ENCODE measurements at places on chromosomes 5 and 9.

DNA sequence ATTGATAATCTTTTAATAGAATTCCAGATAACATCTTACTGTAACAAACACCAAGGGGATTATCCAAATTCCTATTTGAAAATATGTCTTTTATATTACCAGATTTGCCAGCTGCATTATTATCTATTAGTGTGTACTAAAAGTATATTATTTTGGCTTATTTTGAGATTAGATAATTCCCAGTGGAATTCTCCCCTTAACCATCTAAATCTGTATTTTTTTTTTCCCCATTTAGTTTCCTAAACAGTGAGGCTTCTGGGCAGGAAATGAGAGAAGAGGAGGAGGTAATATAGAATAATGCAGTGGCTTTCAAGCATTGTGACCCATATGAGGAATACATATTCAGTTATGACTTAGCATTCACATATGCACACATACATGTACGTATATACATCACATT is 53.5 kb upstream of the ABL1 start:
- DNase-seq: no peak

DNA sequence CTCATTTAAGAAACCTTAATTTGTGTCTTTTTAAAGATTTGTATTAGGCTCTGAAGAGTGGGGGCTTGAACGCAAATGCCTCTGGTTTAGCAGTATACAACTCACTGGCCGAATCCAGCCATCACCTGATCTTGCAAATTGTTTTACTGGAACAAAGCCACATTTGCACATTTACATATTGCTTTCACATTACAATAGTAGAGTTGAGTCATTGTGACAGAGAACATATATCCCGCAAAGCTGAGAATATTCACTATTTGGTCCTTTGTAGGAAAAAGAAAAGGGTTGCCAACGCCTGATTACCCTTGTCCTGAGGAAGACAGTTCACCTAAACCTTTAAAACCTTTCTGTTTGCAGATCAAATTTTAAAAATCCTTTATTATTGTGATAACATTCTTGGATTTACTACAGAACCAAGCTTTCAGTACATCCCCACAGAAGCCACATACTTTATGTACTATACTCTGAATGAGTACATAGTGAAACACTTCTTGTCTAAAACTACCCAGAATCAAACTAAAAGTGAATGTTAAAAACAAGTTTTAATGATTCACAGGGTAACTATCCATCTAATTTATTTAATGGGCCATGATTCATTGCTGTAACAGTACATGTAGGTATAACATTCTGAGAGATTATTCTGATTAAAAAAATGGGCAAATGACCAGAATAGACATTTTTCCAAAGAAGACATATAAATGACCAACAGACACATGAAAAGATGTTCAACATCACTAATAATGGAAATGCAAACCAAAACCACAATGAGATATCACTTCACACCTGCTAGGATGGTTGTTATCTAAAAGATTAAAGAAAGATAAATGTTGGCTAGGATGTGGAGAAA is 161.0 kb downstream of the SLC25A46 start:
- DNase-seq: no peak

DNA sequence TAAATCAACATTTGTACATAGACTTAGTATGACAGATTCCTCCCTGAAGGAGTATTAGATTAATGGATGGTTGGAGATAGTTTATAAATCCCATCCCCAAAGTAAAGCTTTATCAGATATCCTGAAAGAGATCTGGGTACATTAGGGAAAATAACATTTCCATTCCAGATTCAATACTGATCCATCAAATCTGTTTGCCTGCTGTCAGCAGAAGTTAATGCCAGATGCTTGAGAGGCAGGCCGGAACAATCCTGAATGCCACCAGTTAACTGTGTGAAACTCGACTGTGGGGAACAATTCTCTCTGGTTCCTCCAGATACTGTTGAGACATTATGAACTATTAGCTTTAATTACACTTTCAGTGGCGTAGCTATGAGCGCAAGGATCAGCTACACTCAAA is 1166.8 kb downstream of the MAT2B start:
- DNase-seq: no peak

DNA sequence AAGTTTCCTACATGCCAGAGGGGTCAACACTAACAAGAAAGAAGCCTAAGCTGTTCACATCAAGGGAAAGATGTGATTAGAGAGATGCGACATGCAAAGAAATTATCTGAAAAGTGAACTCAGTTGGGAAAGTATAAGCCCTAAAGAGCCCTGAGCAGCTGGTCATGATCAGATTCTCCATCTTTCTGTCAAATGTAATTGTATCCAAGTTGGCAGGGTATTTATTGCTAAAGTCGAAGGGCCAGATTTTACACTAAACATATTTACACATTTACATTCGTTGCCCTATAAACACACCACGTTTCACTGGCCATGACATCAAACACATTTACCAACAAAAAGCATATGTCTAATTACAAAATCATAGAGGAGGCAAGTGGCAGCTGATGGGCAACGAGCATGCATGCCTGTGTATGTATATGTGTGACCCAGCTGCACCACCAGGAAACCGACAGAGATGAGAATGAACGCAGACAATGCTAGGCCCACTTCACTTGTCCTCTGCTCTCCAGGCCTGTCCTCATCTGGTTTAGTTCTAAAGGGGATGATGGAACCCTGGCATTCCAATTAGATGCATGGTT is 6.3 kb downstream of the FOXD1 start:
- DNase-seq: no peak

DNA sequence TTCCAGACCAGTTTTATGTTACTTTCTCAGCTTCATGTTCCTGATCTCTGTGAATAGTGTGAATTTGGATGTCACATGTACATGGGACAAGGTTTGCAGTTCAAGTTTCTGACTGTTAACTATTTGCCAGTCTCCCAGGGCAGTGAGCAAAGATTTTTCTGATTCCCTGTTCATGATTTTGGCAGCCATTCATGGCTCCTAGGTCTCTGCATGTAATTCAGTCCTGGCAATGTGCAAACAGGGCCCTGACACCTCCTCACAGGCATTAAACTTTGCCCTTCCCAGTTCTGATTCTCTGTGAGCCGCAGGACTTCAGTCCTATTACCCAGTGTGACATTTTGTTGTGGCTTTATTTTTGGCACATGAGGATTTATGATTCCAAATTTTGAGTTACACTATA is 349.7 kb downstream of the ARRDC3 start:
- no peak for DNase-seq

- no peak for DNase-seq
Observed at GRCh38 chr9:81193362-81194339, 495.7 kb downstream of the TLE1 start.

DNA sequence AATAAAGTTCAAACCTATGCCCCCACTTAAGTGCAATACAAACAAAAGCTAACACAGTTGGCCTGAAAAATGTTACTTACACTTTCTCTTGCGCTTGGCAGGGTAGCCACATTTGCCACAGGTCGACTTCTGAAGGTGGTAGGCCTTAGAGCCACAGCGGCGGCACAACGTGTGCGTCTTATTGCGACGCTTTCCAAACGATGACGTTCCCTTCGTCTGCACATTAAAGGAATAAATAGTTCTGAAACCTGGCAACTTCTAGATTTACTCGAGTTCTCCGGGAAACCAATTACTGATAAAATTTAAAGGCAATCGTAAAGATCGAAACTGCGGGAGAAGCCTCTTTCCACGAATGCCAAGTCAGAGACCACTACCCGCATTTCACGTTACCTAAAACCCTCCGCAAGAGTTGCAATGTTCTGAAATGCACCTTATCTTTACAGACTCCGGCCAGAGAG is 602 bp downstream of the RPL37 start:
- DNase-seq: no peak

GRCh38 chr5:68334553-68334886 is 119.0 kb downstream of the PIK3R1 start:
- no peak for DNase-seq

GRCh38 chr5:149860801-149861322 is 83.7 kb downstream of the PDE6A start:
- no peak for DNase-seq

GRCh38 chr5:138448481-138449398 is 9.9 kb downstream of the REEP2 start:
- no peak for DNase-seq

DNA sequence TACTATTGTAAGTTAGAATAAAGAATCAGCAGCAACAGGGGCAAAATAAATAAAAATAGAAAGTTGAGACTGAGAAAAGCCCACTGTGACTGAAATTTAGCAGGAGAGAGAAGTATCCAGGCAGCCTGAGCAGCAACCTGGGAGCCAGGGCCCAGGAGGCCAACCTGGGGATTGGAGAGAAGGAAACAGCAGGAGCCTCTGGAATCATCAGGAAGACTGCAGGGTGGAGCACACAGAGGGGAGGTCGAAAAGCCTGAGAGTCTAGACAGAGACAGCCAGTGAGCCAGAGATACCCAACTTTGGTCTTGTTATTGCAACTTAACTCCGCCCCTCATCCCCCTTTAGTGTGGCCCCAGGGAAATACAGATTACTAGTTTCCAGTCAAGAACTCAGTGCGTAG is 98.6 kb downstream of the SLC1A3 start:
- DNase-seq: no peak

DNA sequence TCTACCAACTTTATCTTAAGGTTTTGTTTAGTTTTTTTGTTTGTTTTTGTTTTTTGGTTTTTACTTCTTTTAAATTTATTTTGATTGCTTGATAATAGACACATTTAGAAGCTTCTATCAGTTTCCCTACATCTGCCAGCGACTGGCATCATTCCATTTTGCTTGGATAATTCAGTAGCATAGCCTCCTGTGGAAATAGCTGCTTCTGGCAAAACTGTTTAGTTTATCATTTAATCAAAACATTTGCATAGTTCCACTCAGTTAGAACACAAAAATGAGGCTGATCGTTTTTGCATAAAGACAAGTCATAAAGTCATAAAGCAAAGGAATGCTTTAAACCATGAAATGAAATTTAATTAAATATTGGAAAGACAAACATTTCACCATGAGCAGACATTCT is 133.7 kb upstream of the NFIL3 start:
- DNase-seq: no peak

DNA sequence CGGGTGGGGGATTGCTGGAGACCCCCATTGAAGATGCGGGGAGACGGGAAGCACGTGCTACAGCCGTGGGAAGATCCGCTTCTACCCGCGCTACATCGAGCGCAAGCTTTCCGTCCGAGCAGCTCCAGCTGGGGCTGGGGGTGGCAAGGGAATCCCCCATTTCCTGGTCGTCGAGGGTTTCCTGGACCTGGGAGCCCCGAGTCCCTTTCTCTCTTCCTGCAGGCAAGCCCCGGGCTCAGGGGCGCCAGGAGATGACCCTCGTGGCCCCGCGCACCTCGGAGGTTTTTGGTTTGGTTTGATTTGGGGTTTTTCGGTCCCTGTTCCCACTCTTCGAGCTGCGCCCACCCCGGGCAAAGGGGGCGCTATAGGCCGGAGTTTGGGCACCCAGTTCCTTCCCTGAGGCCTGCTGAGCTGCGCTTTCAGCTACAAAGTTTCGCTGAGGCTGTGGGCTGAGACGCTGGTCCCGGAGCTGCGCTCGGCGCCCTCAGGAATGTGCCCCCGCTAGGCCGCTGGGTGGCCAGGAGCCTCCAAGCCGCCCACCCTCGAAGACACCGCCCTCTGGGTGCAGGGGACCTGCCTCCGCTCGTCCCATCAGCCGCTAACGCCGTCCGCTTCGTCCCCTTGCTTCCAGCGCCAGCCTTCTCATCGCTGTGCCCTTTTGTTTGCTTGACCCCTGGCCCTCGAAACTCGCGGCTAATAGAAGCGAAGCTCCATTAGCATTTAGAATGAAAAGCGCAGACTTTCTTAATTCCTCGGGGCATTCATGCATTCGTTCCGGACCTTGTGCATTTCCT is 2.9 kb downstream of the NR4A3 start:
- DNase-seq: peak; percentile 73

DNA sequence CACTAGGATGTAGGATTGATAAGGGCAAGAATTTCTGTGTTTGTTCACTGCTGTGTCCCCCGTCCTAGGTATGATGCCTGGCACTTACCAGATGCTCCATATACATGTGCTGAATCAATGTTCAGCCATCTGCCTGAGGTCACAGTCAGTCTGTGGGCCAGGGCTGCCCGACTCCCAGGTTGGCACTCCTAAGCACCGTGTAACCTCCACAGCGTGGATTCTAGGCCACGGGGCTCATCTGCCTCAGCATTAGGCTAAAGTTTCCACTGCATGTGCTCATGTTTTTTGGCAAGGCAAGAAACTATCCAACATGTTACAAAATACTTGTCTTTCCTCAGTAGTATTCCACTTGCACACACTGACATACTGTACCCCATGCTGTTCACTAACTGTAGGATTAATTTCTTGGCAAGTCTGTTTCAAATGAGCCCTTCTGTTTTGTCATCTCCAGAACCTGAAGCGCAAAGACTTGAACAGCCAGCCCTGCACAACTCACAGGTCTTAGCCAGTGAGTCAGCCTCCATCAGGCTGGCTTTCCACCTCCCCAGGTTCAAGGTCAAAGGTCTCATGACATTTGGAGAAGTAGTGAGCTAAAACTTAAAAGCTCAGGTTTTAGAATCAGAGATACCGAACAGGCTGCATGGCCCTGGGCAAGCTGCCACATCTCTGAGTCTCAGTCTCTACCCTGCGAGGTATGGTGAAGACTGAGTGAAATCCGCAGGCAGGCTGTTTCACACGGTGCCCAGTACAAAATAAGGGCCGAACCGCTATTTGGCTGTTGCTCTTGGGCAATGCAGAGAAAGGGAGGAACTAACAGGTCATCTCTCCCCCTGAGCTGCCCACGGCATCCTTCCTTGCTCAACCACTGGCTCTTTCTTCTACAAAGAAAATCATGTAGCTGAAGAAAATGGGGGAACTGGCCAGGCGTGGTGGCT is 7.2 kb downstream of the TOR1A start:
- DNase-seq: no peak

DNA sequence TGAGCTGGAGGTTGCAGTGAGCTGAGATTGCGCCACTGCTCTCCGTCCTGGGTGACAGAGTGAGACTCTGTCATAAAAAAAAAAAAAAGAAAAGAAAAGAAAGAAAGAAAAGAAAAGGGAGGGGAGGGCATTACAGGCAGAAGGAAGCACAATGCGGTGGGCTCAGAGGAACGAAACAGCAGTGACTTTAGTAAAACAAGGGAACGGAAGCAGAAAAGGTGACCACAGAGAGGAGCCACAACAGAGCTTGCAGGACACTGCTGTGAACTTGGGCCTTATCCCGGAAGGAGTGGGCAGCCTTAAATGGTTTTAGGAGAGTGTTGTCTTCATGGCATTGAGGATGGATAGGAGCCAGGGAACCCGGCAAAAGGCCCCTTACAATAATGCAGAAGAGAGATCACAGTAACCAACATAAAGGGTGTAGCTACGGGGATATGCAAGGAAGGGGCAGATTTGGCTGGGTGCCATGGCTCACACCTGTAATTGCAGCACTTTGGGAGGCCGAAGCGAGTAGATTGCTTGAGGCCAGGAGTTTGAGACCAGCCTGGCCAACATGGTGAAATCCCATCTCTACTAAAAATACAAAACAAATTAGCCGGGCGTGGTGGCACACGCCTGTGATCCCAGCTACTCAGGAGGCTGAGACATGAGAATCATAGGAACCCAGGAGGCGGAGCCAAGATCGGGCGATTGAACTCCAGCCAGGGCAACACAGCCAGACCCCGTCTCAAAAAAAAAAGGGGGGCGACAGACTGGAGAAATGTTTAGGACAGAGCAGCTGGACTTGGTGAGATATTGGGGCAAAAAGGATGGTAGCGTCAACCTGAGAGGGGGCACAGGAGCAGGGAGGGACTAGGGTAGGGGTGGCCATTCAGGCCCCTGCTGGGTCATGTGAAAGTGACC is 83.9 kb upstream of the ZBTB43 start:
- DNase-seq: no peak
